ENCODE measurements at places on chromosomes 6 and 20. TPM values are rescaled to one million over a fixed set of nuclear protein-coding genes. Genes with fewer than 3 reads are reported as not detected.

PCSK2 gene
- not detected for total RNA-seq

CLPSL1 gene
- total RNA-seq: not detected

IPCEF1 gene
- 0.70 TPM for total RNA-seq

HLA-DQA1 gene
- total RNA-seq: 463 TPM

TINAG gene
- not detected for total RNA-seq

BMP7 gene
- not detected for total RNA-seq

SLC32A1 gene
- total RNA-seq: not detected

CST7 gene
- total RNA-seq: 0.56 TPM

SCUBE3 gene
- not detected for total RNA-seq

NRN1 gene
- total RNA-seq: not detected

ZBP1 gene
- total RNA-seq: 36.9 TPM

MAP7 gene
- 0.63 TPM for total RNA-seq

ABHD16B gene
- total RNA-seq: not detected

EZR gene
- total RNA-seq: 945 TPM

SPTLC3 gene
- not detected for total RNA-seq

PSORS1C1 gene
- total RNA-seq: not detected

OR2H1 gene
- not detected for total RNA-seq

QRSL1 gene
- total RNA-seq: 42.1 TPM

CALHM4 gene
- not detected for total RNA-seq

KIAA0408 gene
- 0.34 TPM for total RNA-seq

PROKR2 gene
- not detected for total RNA-seq

NCOA3 gene
- total RNA-seq: 309 TPM

FOXA2 gene
- total RNA-seq: not detected

PDYN gene
- total RNA-seq: not detected

GATA5 gene
- not detected for total RNA-seq

PRICKLE4 gene
- not detected for total RNA-seq

EEF1E1 gene
- 23.1 TPM for total RNA-seq

ACSS1 gene
- 83.0 TPM for total RNA-seq

MAPK13 gene
- 20.6 TPM for total RNA-seq

RAB44 gene
- total RNA-seq: 0.19 TPM

NELFE gene
- total RNA-seq: 53.7 TPM

ANKRD66 gene
- not detected for total RNA-seq

COL9A3 gene
- 98.6 TPM for total RNA-seq

SLC35D3 gene
- not detected for total RNA-seq

BPIFB1 gene
- total RNA-seq: not detected

RIPPLY2 gene
- not detected for total RNA-seq

PEX3 gene
- total RNA-seq: 31.1 TPM

WFDC10B gene
- not detected for total RNA-seq

ARFGEF3 gene
- not detected for total RNA-seq

RAD21L1 gene
- not detected for total RNA-seq

SLC17A3 gene
- total RNA-seq: not detected

CYP21A2 gene
- total RNA-seq: not detected

CNBD2 gene
- 5.9 TPM for total RNA-seq

DPPA5 gene
- not detected for total RNA-seq

PSMB9 gene
- 181 TPM for total RNA-seq

RFX6 gene
- not detected for total RNA-seq

SYTL3 gene
- 5.4 TPM for total RNA-seq

EFCAB8 gene
- total RNA-seq: 3.8 TPM

RAMACL gene
- 3.3 TPM for total RNA-seq

LPA gene
- not detected for total RNA-seq

ADGRF5 gene
- total RNA-seq: not detected

HSPA1L gene
- 2.4 TPM for total RNA-seq

PLCB4 gene
- not detected for total RNA-seq

SIM1 gene
- not detected for total RNA-seq

WFDC11 gene
- not detected for total RNA-seq

SRSF12 gene
- total RNA-seq: not detected

PI3 gene
- total RNA-seq: not detected

TDRD6 gene
- total RNA-seq: not detected

All from B cell (primary cell).